Suppressor macrophage treated with lipopolysaccharide for 4 hours (primary cell): ENCODE measurements at places on chromosomes 6 and 20.

- peak; percentile 24 for DNase-seq
Observed at GRCh38 chr6:90160013-90160412, 136.6 kb downstream of the BACH2 start.

GRCh38 chr6:11653028-11653583, 115.6 kb downstream of the TMEM170B start:
- peak; percentile 22 for DNase-seq

- no peak for DNase-seq
Observed at GRCh38 chr20:45949542-45950329, 15.3 kb downstream of the PCIF1 start.

GRCh38 chr20:51375561-51375960, 167.0 kb downstream of the NFATC2 start:
- no peak for DNase-seq

GRCh38 chr6:36826520-36827227, 12.6 kb downstream of the CPNE5 start:
- DNase-seq = no peak

- no peak for DNase-seq
Observed at GRCh38 chr20:24787071-24787470, 162.0 kb upstream of the CST7 start.

GRCh38 chr6:35209622-35210247, 4.0 kb upstream of the SCUBE3 start:
- DNase-seq = no peak

DNA sequence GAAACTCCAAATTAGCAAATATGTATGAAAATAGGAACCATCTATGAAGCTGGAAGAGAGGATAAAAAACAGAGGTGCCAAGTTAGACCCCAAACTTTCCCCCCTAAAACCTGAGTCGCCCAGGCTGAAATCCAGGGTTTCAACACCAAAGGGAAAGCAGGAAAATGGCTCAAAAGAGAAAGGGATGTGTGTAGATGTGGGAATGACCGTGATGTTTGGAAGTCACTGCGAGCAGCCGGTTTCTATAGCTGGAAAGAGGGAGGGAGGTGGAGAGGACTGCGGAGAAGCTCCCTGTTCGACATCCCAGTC, 4.5 kb downstream of the RING1 start:
- no peak for DNase-seq

DNA sequence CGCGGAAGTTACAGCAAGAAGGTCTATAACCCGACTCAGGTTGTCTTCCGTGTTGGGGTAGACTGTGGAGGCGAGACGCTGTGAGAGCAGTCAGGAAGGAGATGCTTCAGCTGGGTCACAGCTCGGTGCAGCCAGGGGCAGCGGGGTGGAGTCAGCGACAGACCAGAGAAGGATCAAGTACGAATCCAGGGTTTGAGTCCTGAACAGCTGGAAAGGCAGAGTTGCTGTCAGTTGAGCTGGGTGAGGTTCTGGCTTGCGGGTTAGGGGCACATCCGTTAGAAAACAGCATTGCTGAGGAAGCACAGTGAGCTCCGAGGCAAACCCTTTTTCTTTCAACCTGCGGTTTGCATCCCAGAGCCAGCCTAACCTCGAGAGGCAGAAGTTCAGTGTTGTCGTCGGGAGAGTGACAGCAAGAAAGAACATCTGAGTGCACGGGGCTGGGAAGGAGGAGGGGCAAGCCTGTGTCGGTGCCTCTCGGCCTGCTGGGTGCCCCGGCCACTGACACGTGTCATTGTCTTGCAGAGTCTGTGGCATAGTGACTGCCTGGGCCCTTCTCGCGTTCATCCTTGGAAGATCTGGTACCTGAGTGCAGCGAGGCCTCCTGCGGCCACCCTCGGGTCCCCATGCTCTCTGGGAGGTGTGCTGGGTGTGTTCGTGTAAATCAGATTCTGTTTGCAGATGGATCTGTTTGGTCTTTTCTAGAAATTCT, 20.0 kb downstream of the PNLDC1 start:
- DNase-seq = no peak

GRCh38 chr20:52959125-52959524, 13.0 kb upstream of the TSHZ2 start:
- no peak for DNase-seq

- DNase-seq = no peak
Observed at GRCh38 chr6:33627876-33628275, 6.8 kb downstream of the ITPR3 start.

DNA sequence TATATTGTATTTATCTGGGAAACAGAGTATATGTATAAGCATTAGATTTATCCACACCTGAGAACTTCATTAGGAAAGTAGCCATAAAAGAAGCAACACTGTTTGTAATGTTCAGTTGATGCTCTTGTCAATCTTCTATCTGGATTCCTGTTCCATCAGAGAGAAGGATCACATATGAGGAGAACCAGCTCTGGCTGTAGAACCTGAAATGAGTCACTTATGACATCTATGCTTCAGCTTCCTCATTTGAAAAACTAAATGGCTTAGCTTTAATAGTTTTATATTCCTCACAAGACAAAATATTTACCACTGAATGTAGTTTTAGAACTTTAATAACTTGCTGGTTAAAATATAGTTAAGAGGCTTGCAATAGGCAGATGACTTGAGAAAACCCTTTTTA, 144.7 kb downstream of the TASP1 start:
- peak; percentile 39 for DNase-seq
